ENCODE measurements at places on chromosomes 7 and 10.

- no peak for DNase-seq
Observed at GRCh38 chr10:72173619-72174296, 42.1 kb upstream of the ANAPC16 start.

DNA sequence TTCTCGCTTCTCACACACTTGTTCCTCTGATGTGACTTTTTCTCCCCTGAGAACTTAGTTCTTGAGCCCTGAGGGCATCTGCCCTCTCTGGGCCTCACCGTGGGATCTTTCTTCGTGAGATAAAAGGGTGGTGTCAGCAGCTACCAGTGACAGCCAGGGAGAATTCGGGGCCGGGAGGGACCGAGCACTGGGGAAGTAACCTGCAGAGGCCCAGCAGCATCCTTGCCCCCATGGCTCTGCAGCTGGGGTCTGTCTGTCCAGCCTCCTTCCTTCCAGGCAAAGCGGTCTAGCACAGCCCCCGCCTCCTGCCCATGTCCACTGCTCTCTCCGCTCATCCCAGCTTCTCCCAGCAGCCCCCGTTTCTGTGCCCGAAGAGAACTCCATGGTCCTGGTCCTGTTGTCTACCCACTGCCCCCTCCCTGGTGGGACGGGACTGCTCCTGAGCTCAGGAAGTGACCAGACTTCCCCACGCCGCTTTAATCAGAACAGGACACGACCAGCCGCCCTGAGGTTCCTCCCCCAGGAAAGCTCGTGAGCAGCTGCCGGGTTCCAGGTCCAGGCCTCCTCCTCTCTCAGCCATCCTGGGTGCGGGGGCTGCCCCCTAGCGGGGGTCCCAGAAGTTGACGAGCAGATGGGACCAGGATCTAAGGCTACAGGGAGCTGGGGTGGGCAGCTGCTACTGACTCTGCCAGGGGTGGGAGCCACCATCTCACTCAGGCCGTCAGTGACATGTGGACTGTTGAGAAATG is 187.5 kb downstream of the WDR37 start:
- no peak for DNase-seq

GRCh38 chr10:28302012-28302637 is 739 bp downstream of the MPP7 start:
- DNase-seq = no peak

GRCh38 chr10:122392835-122393234 is 18.3 kb downstream of the PLEKHA1 start:
- no peak for DNase-seq

DNA sequence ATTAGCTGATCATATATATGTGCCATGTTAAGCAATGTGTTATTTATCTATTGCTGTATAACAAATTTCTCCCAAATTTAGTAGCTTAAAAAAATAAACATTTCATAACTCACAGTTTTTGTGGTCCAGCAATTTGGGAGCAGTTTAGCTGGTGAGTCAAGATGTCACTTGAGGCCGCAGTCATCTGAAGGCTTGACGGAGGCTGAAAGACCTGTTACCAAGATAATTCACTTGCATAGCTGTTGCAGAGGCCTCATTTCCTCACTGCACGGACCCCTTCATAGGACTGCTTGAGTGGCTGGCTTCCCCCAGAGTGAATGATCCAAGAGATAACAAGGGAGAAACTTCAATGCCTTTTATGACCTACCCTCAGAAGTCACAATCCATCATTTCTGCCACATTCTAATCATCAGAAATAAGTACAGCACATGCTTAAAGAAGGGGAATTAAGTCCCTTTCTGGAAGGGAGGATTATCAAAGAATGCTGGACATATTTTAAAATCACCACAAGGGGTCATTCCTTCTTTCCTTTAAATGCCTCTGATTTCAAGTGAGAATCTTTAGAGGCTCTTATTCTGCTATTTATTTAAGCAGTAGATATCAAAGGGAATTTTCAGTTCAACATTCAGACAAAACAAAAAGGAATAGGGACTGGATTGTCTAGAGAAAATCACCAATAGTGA is 10.5 kb upstream of the SRPK2 start:
- DNase-seq = no peak

GRCh38 chr10:118332236-118332635 is 9.9 kb downstream of the FAM204A start:
- DNase-seq = no peak

- DNase-seq = no peak
Observed at GRCh38 chr7:123126171-123126570, 73.6 kb downstream of the SLC13A1 start.

GRCh38 chr7:30616318-30616717 is 21.6 kb downstream of the GARS1 start:
- DNase-seq = no peak

DNA sequence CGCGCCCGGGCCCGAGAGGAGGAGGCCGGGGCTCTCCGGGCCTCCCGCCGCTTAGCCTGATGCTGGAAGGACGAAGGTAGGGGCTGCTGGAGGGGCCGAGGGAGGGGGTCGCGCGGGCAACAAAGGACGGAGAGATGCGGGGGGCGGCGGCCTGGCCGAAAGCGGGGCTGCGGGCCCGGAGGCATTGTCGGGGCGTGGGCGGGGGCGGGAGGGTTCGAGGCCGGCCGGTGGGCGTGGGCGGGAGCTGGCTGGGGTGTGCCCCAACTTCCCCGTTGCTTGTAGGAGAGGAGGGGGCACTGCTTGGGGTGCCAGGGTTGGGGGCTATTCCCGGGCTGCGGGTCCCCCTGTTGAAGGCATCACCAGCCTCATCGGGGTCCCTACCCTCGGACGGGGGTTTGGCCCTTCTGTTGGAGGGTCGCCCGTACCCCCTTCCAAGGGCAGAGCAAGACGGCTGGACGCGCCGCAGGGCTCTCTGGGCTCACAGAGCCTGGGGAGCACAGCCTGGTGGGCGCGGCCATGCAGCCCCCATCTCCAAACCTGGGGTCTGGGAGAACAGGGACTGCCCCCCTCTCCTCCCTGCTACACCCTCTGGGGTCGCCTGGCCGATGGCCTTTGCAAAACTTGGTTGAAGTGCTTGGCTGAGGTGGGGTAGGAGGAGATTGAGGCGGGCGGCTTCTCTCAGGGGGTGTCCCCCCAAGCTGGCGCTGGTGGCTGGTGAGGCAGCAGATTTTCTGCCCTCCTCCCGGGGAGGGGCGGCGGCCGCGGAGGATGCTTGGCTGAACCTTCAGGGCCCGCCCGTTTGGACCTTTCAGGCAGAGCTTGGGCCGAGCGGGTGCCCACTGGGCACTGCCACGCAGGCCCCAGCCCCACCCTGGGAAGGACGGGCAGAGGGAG is 699 bp downstream of the CLIP2 start:
- DNase-seq = no peak

- no peak for DNase-seq
Observed at GRCh38 chr7:3393862-3394261, 92.8 kb downstream of the SDK1 start.
